Small intestine (tissue), 16 donors: ENCODE measurements at places on chromosomes 11 and 22.

DNA sequence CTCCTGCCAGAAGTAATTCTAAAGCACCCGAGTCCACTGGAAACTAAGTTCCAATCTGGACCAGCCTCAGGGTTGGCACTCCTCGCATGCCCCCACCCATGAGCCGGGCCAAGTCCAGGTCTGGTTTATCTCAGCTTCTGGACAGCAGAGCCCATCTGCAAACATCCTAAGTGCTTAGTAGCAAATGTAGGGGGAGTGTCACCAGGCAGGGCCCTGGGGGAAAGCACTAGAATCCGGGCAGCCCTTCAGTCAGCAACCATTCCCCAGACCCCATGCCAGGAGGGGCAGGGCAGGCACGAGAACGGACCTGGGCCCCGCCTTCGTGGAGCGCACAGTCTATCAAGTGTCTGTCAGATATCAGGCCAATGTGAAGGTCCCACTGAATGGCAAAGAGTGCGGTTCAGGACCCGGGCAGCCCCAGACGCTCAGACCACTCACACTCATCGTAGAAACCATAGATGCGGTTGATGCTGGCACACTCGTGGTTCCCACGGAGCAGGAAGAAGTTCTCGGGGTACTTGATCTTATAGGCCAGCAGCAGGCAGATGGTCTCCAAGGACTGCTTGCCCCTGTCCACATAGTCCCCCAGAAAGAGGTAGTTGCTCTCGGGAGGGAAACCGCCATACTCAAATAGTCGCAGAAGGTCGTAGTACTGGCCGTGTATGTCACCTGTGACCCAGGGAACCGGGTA, 1.3 kb downstream of the PPP1CA start:
- peak; percentile 72 for DNase-seq

GRCh38 chr22:39942439-39943230, 17.6 kb upstream of the TMA7B start:
- no peak for DNase-seq

DNA sequence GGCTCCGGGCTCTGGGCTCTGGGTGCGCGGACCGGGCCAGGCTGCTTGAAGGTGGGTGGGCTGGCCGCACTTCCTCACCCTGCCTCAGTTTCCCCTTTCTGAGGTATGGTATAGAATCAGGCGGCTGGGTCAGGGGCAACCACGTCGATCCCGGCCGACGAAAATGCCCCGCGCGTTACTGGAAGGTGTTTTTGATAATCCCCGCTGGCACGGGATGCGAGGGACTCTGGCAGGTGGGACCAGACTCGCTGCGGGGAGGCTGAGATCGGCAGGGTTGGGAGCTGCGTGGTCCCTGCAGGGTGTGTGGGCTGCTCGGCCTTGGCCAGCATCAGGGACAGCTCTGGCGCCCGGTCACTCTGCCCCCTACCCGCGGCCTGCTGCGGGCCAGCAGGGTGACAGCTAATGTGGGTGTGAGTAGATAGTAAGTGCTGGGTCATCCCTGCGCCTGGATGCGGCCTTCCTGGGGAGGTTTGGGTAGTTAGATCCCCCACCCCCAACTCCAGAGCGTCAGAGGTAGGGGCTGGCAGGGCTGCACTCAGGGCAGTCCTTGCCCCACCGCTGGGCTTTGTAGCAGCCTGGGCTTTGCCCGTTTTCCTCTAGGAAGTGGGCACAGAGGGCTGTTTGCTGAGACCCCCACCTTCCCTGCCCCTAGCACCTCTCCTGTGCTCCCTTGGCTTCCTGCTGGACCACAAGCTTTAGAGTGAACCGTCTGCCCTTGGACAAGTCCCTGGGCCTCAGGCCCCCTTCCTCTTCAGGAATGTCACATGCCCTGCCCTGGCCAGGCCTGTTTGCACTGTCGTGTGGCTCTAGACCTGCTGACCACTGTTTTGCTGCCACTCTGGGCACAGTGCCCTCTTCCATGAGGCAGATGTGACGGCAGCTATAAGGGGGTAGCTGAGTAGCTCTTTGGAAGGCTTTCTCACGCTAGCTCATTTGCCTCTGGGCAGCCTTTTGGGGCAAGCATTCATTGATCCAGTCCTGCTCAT, 579 bp downstream of the TANGO2 start:
- peak; percentile 18 for DNase-seq

DNA sequence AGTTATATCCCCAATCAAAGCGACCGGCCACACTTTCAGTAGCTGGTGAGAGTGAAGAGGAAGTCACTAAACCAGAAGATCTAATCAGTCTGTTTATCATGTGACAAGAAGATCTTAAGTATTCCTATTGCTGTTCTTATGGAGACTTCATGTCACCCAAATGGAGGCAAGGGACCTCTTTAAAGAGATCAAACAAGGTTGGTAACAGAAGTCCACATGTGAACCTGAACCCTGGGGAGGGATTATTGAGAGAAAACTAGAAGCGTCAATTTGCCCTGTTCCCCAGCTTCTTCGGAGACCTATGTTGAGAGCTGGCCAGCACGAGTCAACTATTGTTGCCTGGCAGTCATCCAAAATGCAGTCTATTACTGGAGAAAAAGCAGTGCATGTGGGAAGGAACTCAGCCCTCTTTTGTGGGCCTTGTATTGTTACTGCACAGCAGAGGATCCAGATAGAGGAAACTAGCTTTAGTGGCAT, 76.9 kb upstream of the CTSC start:
- DNase-seq, result peak; percentile 37

- no peak for DNase-seq
Observed at GRCh38 chr11:11370255-11370961, 17.4 kb upstream of the CSNK2A3 start.

GRCh38 chr11:8584511-8584910, 9.5 kb downstream of the STK33 start:
- peak; percentile 15 for DNase-seq

- no peak for DNase-seq
Observed at GRCh38 chr11:117583063-117583801, 213.8 kb downstream of the DSCAML1 start.

GRCh38 chr11:103887001-103887658, 149.3 kb upstream of the DDI1 start:
- DNase-seq, result peak; percentile 5

DNA sequence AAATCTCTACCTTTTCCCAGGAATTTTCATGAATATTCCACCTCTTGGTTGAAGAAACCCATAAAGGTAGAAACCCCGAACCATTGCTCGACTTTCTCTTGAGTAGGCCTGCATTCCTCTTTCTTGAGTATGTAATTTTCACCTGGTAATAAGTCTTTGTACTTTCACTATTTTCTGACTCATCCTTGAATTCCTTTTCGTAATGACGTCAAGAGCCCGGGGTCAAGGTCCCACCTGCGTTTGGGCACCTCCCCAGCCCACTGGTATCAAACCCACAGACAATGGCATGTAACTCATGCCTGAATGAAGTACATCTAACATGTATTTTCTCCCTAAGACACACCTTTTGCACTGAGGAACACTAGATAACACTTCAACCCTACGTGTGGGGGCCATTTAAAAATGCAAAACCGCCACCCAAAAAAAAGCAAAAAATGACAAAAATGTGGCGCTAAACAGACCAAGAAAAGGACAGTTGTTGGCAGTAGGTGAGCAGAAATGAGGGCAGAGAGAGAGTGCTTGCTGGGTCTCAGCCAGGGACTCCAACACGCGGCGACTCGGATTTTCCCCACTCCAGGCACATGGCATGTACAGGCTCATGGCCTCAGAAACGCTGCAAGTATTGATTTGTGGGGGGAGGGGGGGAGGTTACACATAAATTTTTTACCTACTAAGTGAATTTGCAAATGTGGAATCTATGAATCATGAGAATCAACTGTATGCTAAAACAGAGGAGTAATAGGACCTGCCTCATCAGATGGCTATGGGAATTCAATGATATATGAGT, 4.1 kb upstream of the C11orf24 start:
- peak; percentile 63 for DNase-seq

GRCh38 chr11:83033371-83033770, 38.3 kb downstream of the RAB30 start:
- DNase-seq, result no peak

DNA sequence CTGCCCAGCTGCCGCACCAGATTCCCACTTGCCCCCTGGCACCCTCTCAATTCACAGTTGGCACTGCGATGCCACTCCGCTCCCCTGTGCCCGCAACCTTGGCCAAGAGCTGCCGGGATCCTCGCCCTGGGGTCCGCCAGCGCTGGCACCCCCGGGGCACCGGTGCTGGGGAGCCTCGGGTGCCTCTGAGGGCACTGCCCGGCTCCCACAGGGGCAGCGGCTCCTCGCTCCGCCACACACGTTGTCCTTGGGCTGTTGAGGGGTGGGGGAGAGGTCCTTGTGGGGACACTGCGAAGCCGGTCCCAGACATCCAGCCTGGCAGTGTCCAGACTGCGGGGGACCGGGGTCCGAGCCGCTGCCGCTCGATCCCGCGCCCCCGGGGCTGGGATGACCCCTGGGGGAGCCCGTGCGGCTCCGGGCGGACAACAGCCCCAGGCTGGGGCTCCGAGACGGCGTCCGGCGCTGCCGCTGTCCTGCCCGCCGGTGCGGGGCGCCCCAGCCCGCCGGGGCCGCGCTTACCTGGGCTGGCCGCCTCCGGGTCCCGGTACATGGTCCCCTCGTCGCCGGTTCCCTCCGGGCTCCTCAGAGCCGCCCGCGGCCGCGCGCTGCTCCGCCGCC, 496 bp downstream of the SYT7 start:
- DNase-seq, result no peak

GRCh38 chr11:123406441-123407129, 23.5 kb upstream of the GRAMD1B start:
- no peak for DNase-seq
